ENCODE measurements at places on chromosomes 4 and X.

DNA sequence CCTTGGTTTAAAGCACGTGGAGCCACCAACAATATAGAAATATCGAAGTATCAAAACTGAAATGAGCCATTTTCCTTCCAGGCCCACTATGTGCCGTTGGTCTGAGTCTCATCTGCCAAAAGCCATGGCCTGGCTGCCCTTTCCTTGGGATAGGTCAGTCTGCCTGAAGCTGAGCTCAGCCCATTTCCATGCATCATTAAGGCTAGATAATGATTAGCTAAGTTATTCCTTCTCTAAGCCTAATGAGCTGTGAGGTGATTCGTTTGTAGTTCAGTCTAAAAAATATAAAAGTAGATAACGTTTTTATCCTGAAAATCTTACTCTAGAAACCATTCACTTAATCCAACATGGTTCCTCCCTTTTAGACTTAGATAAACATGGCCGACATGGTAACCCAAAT is 936.2 kb upstream of the LCORL start:
- DNase-seq = no peak

GRCh38 chrX:40192196-40192595 is 94.4 kb upstream of the BCOR start:
- no peak for DNase-seq

GRCh38 chr4:1933700-1934099 is 62.5 kb downstream of the NSD2 start:
- DNase-seq = no peak

- DNase-seq = no peak
Measured at GRCh38 chr4:63901304-63901703, 507.9 kb downstream of the TECRL start.

GRCh38 chrX:63967551-63967950 is 182.5 kb upstream of the ARHGEF9 start:
- DNase-seq = no peak

- no peak for DNase-seq
Measured at GRCh38 chr4:52296341-52296740, 245.2 kb downstream of the SPATA18 start.

DNA sequence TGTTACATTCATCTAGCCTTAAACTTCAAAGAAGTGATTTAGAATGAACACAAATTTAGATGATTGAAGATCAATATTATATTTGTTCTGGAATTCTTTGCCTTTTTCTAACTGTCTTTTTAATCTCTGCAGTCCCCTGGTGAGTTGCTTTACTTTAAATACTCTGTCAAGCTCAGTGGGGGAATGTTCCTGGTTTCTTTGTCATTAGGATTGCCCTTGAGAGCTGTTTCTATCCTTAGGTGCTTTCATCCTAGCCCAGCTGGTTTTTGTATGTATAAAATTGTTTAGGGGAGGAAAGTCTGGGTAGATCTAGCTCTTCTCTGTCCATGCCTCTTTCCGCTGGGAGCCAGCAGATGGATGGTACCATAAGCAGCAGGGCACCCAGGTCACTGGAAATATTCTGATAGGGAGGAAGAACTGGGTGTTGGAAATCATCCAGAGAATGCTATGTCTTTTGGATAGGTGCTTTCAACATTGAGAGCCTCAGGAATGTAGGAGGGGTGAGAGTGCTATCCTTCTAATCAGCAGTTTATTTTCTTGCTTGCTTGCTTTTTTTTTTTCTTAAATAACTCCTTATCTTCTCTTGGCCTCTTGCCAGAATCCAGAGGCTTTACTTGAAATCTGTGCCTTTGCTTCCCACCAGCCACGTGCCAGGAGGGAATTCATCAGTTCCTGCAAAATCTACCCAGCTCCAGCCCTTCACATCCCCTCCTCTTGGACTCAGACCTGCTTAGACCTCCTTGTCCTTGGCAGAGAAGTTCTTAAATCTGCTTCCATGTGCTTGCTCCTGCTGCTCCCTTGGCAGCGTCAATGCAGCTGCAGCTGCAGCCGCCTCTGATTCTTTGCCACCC is 215.3 kb upstream of the ANXA3 start:
- DNase-seq = no peak

GRCh38 chr4:118557298-118557851 is 127.8 kb upstream of the METTL14 start:
- DNase-seq = no peak

GRCh38 chrX:46575586-46575985 is 2.0 kb downstream of the CHST7 start:
- no peak for DNase-seq

GRCh38 chrX:138710866-138711341 is 613 bp downstream of the FGF13 start:
- DNase-seq = no peak

DNA sequence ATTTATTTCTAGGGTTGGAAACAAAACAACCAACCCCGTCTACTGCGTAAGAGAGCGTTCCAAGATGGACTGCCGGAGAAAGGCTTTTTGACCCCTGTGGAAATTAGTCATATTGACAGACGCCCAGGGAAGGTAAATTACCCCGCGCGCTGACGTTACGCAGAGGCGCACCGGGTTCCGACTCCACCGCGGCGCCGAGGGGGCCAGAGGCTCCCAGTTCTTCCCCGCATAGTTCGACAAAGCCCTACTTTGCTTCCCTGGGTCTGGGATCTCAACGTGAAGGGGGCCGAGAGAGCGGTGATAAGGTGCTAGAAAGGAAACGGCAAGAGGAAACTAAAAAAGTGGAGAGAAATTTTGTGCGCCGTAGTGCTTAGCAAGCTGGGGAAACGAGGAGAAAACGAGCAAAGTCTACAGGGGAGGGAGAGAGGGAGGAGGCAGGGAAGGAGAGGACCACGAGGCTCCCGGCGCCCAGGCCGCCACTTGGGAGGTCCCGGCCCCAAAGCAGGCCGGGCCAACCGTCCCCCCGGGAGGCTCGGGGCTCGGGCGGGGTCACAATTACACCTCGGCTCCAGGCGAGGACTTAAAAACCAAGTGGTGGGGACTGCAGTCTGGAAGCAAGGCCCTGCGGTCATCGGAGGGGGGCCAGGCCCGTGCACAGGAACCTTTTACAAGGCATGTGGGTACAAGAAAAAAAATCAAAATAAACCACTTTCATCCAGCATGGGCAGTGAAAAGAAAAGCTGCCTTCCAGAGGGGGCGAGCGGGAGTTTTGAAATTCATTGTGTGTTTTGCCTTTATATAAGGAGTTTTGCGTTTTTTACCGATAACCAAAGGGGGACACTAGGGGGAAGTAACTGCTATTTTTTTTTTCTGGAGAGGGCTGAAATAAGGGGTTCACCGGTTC is 13.2 kb downstream of the HAND2 start:
- no peak for DNase-seq

DNA sequence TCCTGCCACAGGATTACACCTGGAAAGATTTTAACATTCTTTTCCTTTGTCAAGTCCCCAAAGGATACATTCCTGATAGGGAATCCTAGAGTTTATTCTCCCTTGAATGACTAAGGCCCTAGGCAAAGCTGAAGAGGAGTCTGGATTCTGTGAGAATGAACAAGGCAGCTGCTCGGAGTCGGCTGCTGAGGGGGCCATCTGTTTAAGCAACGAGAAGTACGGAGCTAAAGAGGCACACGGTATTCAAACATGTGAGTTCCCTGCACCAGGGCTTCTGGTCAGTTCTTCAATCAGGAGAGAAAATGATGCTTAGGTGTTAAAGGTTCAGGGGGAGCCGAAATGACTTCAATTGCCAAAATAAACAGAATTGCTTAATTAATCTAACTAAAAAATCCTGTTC is 97.6 kb downstream of the MGST2 start:
- no peak for DNase-seq

DNA sequence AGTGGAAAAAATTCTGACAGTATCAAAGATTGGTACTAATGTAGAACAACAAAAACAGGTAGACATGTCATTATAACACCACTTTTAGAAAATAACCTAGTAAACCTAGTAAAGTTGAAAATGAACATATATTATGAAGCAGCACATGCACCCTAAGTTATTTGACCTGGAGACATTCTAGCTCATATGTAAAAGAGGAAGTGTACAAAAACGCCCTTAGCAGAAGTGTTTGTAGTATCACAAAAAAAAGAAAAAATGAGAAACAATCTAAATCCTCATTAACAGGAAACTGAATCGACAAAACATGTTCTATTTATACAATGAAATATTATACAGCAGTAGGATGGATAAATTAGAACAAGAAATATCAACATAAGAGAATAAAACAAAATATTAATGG is 318.9 kb upstream of the PPP1R2C start:
- DNase-seq = no peak

GRCh38 chr4:113607147-113607720 is 154.3 kb downstream of the CAMK2D start:
- DNase-seq = no peak

- no peak for DNase-seq
Measured at GRCh38 chrX:149313871-149314371, 191.2 kb downstream of the IDS start.

- DNase-seq = no peak
Measured at GRCh38 chr4:38130884-38131283, 170.7 kb downstream of the PTTG2 start.

DNA sequence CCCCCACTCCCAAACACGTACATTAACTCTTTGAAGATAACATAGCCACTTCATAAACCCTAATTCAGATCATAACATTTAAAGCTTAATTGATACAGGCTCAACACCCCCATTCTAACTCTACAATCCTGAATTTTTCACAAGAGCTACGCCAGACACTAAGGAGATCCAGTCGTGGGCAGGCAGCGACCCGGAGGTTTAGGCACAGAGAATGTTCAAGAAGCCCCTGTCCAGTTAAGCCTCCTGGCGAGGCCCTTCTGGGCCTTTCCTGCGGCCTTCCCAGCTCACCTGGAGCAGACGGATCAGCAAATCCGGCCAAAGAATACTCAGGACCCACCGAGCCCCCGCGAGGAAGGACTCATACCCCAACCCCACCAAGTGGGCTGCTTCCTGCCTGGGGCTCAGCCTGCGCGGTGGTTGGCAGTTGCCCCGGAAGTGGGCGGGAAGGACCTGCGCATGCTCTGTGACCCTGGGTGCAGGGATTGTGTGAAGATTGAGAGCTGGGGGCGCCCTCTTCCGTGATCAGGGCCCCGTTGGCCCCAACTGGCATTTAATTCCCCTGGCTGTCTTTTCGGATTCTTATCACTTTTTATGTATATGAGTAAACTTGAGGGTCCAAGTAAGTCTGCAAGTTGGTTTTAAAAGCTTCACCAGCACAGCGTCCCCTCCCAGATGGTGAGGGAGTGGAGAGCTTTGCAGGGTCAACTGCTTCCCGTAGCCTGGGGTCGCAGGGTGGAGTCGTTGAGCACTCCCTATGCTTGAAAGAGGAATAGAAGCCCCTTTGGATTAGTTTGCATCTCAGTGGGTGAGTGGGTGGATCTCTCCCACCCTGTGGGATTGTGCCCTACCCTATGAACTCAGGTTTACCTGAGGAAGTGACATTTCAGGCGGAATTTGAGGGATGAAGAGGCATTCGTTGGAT is at the start of gene TRIM61:
Gene TRIM61 (minus strand): TSS at position 415 of the 922 bp plus-strand sequence. CDS start 7,655 bp downstream, outside the sequence.
- peak; percentile 17 for DNase-seq

- DNase-seq = no peak
Measured at GRCh38 chrX:19772096-19772821, 115.1 kb downstream of the SH3KBP1 start.

- no peak for DNase-seq
Measured at GRCh38 chrX:8741981-8742380, 10.0 kb upstream of the ANOS1 start.

GRCh38 chr4:110055158-110055768 is 142.6 kb downstream of the EGF start:
- no peak for DNase-seq

DNA sequence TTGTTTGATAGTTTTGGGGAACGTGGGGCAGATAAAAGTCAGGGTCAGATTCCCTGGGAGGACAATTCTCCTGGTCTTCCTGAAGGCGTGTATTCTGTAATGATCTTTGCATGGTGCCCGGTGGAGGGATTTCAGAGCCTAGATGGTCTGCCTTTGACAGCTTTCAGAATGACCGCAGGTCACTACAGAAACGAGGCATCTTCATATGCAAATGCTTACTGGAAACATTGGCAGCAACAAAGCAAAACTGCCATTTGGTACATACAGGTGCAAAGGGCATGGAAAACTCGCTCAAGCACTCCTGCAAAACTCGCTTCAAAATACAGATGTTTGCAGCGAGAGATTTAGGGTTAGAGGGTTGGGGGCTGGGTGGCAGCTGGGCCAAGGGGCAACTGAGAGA is 8.8 kb downstream of the C4orf50 start:
- DNase-seq = no peak

DNA sequence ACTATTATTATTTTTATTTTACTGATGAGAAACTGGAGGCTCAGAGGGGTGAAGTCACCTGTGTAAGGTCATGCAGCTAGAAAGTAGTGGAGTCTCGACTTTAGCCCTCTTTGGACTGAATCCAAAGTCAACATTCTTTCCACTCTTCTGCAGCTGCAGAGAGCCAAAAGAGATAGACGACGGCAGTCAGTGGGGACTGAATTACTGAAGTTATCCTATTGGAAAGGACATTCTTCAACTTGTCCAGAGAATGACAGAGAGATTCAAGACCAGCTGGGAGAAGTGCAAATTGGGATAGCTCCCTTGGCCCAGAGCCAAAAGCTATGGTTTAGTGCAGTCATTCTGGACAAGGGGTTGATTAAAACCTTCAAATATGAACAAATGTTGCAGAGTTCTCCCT is 42.5 kb downstream of the VGLL1 start:
- no peak for DNase-seq

GRCh38 chrX:65241059-65241721 is 264.9 kb upstream of the ZC4H2 start:
- DNase-seq = no peak

DNA sequence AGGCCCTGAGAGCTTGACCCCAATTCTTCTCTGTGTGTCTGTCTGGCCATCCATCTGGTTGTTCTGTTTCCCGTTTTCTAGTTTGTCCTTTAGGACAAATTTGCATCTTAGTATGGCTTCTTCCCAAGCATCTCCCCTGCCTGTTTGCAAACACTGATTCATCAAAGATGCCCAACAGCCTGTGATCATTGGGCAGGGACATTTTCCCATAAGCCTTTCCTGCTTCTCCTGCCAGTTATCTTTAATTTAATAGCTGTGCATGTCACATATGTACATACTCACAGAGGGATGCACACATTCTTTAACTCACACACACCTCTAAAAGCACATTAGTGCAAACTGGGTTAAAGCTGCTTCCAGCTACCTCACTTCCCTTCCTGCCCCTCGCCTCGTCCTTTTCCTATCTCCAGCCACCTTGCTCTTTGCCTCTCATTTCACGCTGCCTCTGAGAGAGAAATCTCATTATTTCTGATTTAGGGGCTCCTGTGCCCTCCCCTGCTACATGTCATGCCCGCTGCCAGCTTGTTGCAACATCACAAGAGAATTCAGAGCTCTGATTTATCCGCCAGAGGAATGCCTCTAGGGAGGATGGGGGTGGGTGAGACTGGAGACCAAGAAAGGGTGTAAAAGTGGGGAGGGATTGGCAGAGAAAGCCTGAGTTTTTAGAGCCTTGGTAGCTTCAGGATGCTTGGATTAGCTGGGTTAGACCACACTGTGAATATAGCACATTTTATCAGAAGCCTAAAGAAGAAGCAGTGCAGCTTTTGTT is 100.6 kb downstream of the NHS start:
- DNase-seq = no peak

DNA sequence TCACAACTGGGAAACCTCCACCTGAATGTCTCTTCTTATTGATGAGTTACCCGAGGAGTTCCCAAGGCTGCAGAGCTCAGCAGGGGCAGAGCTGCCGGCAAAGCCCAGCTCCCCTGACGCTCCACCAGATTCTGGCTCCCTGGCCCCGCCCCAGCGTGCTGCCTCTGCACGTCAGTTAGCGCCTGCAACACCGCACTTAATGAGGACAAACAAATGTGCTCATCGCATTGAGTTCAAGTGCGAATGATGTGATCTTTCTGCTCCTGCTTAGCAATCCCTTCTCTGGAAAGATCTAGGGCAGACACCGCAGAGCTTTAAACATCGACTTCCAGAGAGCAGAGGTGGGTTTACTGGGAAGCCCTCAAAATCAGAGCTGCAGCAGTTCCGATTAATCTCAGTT is 55.5 kb upstream of the FBXW7 start:
- DNase-seq = no peak
